Kidney epithelial cell (primary cell): ENCODE measurements at places on chromosomes 5 and 9.

- no peak for DNase-seq
These were observed 65.0 kb downstream of the MELK start for GRCh38 chr9:36637491-36638270.

- no peak for DNase-seq
These were observed 192.7 kb downstream of the TENT4A start for GRCh38 chr5:6905883-6906282.

DNA sequence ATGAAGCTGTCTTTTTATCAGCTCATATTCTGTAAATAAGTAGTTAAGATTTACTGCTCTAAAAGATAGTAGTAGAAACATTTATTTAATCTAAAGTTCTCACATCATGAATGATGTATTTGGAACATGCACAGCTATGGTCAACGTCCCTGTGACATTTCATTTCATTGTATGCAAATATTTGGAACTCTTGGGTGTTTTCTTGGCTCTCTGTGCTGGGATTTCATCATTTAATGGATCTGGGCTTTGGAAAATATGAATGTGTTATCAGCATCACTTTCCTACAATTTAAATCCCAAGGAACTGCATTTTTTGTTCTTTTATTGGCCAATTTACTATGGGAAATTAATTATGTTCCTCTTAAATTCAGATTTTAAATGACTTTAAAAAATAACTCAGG is 462.9 kb downstream of the SEMA5A start:
- DNase-seq = no peak

DNA sequence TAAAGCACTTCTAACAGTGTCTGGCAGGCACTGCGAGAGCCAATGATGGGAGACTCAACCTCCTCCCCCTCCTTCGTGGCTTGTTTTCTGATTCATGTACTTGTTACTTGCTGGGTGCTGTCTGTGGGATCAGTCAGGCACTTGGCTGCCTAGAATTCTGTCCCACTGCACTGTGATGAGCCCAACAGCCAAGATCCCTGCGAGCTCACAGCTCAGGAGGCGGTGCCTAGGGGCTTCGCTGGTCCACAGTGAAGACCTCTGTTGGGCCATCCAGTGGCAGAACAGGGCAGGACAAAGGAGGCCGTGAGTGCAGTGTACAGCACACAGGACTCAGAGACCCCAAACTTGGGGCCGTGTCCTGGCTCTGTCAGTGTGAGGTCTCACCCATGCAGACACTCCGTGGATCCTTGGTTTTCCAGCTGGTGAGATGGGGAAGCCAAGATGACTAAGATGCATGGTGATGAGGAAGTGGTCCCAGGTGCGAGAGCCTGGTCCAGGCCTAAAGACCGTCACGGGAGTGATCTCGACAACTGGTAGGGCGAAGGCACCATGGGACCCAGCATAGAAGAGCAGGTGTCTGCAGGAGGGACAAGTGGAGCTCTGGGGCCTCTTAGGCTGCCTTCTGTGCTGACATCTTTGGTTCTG is 19.5 kb downstream of the MYMK start:
- no peak for DNase-seq

DNA sequence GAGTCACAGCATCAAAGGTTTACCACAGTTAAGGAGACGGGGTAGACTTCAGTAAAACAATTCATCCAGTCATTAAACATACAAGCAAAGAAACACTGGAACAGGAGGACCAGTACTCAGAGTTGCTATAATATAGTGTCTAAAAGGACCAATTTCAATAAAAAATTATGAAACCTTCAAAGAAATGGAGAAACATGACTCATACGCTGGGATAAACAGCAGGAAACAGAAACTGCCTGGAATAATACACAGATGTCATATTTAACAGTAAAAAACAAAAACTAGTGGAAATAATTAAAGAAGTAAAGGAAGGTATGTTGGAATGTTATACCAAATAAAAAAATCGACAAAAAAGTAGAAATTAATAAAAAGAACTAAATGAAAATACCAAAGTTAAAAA is 1075.9 kb downstream of the NR2F1-AS1 start:
- DNase-seq = no peak

DNA sequence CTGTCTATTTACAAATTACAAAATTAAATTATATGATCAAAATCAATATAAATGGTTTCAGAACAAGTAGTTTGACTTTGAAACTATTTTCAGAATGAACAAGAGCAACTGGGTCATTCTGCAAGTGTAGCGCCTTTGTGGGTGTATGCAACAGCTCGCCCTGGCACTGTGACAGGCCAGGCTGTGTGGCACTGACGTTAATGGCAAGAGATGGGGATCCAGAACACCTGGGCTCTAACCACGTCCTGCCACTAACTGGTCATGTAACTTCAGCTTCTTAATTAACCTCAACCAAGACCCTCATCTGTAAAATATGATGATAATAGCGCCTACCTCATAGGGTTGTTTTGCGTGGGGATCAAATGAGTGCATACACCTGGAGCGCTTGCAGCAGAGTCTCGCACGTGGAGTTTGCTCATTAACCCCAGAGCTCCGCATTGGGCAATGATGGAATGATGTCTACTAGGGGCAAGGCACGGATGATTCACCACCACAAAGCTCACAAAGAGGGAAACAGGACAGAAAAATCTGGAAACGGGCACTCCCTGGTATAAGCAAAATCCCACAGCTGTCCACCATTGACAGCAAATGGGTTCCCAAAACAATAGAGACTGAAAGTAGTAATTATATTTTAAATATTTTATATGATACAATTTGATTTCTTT is 639.4 kb downstream of the SEMA5A start:
- DNase-seq = peak; percentile 70

DNA sequence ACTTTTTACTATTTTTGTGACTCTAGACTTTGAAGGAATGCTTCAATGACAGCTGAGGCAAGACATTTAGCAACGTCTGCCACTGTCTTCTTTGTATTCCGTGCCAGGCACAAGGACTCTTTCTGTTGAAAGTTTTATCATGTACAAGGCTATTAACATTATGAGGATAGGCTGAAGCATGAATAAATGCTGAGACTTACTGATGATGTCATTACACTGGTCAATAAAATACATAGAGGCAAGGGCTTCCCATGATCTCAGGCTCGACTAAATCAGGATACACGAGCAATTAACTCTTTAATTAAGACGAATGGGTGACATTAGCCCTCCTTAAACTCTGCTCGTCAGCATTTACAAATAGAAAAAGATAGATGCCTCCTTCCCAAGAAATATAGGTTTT is 1393.3 kb upstream of the WWC1 start:
- DNase-seq = no peak

DNA sequence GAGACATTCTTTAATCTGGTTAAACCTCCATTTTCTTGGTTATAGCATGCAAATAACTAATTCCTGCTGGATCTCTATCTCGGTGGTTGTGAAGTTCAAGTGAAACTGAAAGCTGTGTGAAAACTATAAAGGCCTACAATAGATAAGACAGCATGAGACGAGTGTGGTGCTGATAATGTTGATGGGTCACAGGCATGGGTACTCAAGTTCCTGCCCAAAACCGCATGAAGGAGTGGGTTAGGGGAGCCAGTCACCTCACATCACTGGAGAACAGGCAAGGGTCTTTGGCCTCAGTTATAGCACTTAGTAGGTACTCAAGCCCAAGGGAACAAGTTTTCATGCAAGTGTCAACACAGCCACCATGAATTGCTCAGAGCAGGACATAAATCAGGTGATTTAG is 16.7 kb downstream of the HMHB1 start:
- no peak for DNase-seq

DNA sequence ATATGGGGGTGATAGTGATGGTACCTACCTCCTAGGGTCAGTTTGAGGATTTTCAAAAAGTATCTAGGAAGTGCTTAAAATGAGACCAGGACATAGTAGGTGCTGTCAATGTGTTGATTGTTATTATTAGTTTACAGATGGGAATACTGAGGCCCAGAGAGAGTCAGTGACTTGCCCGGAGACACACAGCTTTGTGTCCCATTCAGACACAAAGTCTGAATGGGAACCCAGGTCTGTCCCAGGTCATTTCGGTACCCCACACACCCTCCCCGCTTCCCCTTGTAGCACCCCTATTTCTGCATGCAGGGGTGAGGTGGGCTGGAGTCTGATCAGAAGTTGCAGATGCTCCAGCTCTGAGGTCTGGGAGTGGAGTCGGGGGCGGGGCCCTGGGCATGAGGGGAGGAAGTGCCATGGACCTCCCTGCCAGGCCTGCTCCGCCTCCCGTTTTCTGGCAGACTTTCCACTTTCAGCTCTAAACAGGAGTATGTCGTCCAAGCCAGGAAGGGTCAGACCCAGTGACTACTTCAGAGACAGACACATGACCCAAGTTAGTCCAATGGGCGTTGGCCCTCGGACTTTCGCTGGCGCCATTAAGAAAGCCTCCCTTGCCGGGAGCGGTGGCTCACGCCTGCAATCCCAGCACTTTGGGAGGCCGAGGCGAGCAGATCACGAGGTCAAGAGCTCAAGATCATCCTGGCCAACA is 3.2 kb upstream of the DBN1 start:
- DNase-seq = no peak

DNA sequence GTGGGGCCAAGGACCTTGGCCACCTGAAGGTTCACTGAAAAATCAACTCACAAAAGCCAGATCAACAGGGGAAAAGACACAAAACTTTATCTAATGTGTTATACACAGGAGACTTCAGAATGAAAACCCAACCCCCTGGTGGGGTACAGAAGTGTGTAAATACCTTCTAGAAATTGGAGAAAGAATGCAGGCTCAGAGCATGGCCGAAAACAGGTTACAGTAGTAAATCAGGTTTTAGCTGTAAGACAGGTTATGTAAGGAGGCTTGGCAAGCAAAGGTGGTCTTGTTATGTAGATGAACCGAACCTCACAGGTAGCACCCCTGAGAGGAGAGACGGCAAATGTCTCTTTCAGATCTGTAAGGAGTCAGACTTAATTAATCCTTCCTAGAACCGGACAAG is 10.0 kb downstream of the CEMIP2 start:
- DNase-seq = no peak

- DNase-seq = no peak
These were observed 17.0 kb downstream of the BTNL8 start for GRCh38 chr5:180915924-180916323.

GRCh38 chr5:59362438-59362837 is 531.1 kb downstream of the PDE4D start:
- no peak for DNase-seq
